ENCODE measurements at places on chromosomes 2 and 18. TPM values are rescaled to one million over a fixed set of nuclear protein-coding genes. Genes with fewer than 3 reads are reported as not detected.

GPR35 gene
- 0.07 TPM for total RNA-seq

IL36G gene
- total RNA-seq = 0.32 TPM

MLPH gene
- 0.63 TPM for total RNA-seq

ZFP36L2 gene
- total RNA-seq = 137 TPM

CAB39 gene
- 191 TPM for total RNA-seq

CFAP221 gene
- total RNA-seq = not detected

RAD51AP2 gene
- 0.10 TPM for total RNA-seq

CCDC85A gene
- total RNA-seq = 0.03 TPM

C2orf78 gene
- total RNA-seq = not detected

KYNU gene
- total RNA-seq = 0.39 TPM

VRK2 gene
- total RNA-seq = 34.1 TPM

MPP4 gene
- 0.88 TPM for total RNA-seq

POTEE gene
- total RNA-seq = 0.07 TPM

SLC4A5 gene
- total RNA-seq = 0.17 TPM

CD207 gene
- not detected for total RNA-seq

ALLC gene
- total RNA-seq = not detected

CDK5R2 gene
- not detected for total RNA-seq

NCOA1 gene
- total RNA-seq = 5.3 TPM

NOSTRIN gene
- total RNA-seq = not detected

Data from foreskin keratinocyte (primary cell).